ENCODE measurements at places on chromosomes 4 and X.

- DNase-seq: no peak
Measured at GRCh38 chr4:5444918-5445517, 263.3 kb downstream of the EVC2 start.

DNA sequence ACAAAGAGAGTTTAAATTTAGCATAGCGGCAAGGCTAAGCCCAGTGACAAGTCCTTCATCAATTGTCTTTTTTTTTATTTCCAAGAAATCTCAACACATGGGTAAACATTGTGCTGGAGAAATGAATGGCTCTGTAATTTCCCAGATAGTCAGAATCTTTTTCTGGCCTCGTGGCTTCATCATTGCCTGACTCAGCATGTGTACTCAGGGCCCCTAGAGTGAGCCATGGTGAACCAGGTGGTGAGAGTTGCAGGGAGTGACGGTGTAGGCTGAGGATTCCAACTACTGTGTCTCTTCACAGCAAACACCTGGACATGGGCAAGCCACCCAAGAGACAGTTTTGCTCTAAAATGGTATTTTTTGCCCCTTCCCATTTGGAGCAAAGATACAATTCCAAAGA is 43.1 kb upstream of the UCP1 start:
- no peak for DNase-seq

DNA sequence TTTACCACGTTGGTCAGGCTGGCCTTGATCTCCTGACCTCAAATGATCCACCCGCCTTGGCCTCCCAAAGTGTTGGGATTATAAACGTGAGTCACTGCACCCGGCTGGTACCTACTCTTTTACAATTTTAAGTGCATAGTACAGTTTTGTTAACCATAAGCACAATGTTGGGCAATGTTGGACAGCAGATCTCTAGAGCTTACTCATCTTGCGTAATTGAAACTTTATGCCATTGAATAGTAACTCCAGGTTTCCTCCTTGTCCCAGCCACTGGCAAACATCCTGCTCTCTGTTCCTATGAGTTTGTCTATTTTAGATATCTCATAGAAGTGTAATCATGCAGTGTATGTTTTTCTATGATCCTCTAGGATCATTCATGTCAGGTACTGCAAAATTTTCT is 9.3 kb upstream of the CPE start:
- DNase-seq: no peak

- DNase-seq: no peak
Measured at GRCh38 chrX:74924449-74925224, 615 bp downstream of the NEXMIF start.

- DNase-seq: no peak
Measured at GRCh38 chr4:144357975-144358374, 217.5 kb upstream of the GYPA start.

GRCh38 chr4:178752954-178753525 is 1310.8 kb upstream of the AGA start:
- no peak for DNase-seq

- no peak for DNase-seq
Measured at GRCh38 chr4:71992571-71993312, 39.1 kb upstream of the NPFFR2 start.

- DNase-seq: no peak
Measured at GRCh38 chr4:42339935-42340406, 57.3 kb upstream of the SHISA3 start.

DNA sequence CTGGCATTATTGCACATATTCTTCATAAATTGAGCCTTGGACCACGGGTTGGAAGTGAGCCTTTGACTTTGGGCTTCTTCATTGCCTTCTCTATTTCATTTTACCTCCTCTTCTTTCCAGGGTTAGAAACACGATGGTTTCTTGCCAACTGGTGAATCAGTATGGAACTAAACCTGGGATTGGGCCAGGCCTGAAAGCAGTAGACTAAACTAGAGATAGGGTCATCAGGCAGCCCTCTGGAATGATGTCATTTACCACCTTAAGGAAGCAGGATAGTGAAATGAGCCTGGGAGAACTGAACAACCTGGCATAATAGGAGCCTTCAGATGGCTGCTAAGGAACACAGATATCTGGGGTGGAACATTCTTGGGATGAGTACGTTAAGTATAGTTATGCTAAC is 67.5 kb upstream of the ATP8A1 start:
- no peak for DNase-seq

- no peak for DNase-seq
Measured at GRCh38 chrX:41711021-41711667, 12.8 kb upstream of the GPR82 start.

GRCh38 chr4:152719291-152719690 is 39.5 kb upstream of the TMEM154 start:
- DNase-seq: no peak

- DNase-seq: no peak
Measured at GRCh38 chr4:78363031-78363570, 188.5 kb upstream of the ANXA3 start.

GRCh38 chr4:157992038-157992705 is 180.7 kb downstream of the GASK1B start:
- no peak for DNase-seq

- no peak for DNase-seq
Measured at GRCh38 chr4:94642561-94642866, 115.2 kb upstream of the BMPR1B start.

DNA sequence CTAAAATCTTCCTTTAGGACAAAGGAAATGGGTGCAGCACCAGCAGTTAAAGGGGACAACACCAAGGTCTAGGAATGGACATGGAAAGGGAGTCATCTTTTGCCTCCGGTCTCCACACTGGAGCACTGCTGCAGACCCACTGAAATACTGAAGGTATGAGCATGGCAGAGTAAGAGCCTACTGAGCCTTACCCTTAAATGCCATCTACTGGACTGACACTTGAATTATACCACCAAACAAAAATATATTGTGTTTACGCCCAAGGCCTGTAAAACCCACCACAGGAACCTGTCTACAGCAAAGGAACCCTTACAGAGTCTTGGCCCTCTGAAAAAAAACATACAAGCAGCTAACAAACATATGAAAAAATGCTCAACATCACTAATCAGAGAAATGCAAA is 443.4 kb downstream of the CCSER1 start:
- no peak for DNase-seq

- DNase-seq: no peak
Measured at GRCh38 chrX:96924581-96924980, 40.9 kb downstream of the RPA4 start.

GRCh38 chr4:38842994-38843393 is 13.6 kb downstream of the TLR6 start:
- DNase-seq: no peak

DNA sequence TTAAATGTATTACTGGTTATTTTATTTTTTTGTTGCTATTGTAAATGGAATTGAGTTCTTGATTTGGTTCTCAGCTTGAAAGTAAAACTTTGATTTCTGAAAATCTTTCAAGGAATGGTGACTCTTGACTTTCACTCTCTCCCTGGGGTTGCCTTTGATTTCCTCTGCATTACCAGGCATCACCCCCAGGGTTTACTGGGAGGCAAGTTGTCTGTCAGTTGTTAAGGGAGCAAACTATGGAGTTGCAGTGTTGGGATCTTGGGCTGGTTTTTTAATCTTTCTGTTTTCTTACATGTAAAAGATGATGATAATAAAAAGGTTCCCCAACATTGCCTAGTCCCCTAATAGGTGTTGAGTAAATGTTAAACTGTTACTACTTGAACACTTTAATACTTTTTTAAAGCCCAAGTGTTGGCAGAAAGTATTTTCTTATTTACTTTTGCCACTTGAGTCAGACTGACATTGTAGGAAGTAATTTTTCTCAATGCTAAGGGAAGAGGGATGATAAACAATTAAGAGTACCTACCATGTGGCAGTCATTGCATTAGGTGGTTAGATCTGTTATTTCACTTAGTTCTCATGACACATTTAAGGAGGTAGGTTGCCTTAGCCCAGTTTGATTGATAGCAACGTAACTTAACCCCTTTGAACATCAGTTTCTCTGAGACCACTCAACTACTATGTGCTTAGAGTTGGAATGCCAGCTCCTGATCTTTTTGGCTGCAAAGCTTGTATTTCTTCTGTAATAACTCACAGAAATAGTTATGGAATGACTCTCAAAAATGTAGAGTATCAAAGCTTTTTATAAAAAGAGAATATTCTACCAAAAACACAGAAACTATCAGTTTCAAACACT is 67.1 kb downstream of the DCLK2 start:
- no peak for DNase-seq

DNA sequence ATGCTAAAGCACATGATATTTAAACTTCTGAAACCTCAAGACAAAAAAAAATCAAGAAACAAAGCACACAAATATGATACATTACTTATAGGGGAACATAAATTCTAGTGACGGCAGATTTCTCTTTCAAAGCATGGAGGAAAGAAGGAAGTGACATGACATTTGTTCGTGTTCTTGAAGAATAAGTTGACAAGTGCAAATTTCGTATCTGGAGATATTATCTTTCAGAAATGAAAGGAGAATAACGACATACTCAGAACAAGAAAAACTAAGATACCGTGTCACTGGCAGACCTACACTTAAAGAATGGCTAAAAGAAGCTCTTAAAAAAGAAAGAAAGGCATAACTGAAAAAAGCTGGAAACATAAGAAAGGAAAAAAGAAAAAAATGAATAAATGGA is 16.6 kb downstream of the CENPVL2 start:
- no peak for DNase-seq

GRCh38 chr4:98260047-98260578 is 1.1 kb upstream of the RAP1GDS1 start:
- no peak for DNase-seq

- no peak for DNase-seq
Measured at GRCh38 chr4:2799971-2800690, 7.2 kb downstream of the SH3BP2 start.

- no peak for DNase-seq
Measured at GRCh38 chr4:152052451-152053057, 291.7 kb upstream of the GATB start.

GRCh38 chrX:110089656-110090403 is 86.9 kb downstream of the TMEM164 start:
- DNase-seq: no peak

DNA sequence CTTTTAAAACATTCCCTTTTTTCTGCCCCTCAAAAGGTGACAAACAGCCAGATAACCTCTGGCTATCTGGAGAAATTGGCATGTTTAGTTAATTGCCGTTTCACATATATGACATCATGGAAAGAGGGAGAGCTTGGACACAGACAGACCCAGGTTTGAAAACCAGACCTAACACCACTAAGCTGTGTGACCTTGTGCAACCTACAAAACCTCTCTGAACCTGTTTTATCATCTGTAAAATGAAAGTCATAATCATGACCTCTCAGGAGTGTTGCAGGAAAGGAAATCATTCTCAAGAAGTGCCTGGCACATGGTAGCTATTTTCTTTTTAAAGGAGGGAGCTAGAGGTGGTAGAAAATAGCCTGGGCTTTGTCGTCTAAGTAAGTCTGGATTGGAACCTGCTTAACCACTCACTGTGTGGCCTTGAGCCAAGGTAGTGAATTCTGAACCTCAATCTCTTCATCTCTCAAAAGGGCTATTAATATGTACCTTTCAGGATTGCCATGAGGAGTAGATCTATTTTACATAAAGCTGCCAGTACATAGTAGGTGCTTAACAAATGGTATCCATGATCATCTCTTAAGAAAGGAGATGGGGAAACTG is 363.5 kb downstream of the BCOR start:
- no peak for DNase-seq

DNA sequence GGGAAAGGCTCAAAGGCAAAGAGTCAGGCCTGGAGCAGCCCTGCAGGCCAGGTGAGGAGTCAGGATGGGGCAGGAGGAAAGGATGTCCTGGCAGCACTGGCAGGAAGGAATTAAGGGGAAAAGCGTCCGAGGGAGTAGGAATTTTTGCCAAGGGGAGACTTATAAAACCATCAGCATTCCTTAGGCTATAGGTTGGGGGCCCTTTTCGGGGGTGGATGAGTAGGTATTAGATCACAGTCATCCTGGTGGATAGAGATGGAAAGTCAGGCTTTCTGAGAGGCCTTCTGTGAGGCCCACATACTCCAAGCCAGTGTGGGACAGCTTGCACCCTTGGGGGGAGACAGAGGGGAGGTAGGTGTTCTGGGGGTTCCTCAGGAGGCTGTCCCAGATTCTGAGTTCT is 12.3 kb downstream of the STARD8 start:
- DNase-seq: no peak
